ENCODE measurements at places on chromosomes 7 and 10.
A peak's percentile ranks its signal among the peaks of the same experiment; 100 is the strongest.

GRCh38 chr10:132987671-132988571 lies 45.6 kb upstream of the CFAP46 start:
- no peak for DNase-seq

DNA sequence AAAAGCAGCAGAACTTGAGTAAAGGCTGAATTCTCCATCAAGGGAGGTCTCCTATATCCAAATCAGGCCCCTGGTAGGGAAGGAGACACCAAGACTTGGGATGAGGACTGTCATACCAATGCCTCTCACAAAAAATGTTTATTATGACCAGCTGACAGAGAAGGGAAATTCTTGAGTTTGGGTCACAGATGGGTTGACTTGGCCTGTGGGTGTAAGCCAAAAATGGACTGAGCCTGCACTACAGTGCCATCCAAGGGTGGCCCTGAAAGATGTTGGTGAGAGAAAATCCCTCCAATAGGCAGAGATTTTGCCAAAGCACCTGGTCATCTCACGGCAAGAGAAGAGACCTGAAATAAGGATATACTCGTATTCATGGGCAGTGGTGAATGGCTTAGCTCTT lies 27.0 kb upstream of the PPIF start:
- DNase-seq, result no peak

- no peak for DNase-seq
Measured at GRCh38 chr10:90930070-90930837, 9.4 kb upstream of the ANKRD1 start.

DNA sequence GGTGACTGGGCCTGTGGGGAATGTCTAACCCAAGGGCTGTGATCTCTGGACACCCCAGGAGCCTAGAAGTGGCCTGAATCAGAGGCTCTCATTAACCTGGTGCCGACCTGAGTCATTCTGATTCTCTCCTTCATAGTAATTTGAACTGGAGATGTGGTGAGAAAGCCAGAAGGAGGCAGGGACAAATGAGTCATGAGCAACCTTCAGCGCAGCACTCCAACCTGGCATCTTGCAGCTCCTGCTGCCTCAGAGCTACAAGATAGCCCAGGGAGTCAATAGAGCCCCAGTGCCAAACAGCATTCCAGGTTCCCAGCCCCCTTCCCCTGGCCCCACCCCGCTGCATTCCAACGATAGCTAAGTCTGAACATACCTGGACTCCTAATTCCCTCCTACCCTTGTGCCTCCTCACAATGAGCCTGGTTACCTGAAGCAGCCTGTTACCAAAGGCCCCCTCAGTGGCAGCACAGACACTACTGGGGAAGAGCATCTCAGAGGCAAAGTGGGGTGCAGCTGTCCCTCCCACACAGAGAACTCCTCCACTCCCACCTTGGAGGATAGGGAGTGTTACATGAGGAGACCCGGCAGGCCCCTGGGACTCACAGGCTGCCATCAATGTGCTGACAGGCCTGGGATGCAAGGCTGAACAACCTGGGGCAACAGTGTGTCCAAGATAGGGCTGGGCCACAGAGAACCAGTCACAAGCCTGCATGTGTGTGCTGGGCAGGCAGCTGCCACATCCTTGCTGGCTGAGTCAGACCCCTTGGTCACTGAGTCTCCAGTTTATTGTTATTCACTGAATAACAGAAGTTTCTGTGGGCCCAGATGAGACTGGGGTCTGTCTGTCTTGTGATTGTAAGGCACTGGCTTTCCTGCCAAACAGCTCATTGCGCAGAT lies 76.8 kb upstream of the LEP start:
- DNase-seq, result no peak

DNA sequence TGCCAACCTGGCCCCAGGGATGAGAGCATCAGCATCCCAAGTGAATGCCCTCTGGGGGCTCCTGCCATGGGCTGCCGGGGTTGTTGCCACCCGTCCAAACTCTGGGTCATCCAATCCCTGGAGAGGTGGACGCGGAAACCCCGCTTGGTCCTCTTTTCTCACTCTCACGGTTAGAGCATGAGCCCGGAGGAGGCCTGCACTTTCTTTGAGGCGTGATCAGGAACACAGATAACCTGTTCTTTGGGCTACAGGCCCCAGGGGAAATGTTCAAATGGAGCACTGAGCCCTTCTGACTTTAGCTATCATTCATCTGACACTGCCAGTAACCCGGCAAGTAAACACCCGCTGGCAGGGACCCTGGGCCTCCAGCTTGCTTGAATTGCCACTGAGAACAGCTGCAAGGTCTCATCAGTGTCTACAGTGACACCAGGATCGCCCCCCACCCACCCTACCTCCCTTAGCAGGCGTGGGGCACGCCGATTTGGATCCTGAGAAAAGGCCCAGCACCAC lies 29.4 kb upstream of the SLF2 start:
- DNase-seq, result no peak

- DNase-seq, result no peak
Measured at GRCh38 chr10:31034098-31034909, 2.6 kb upstream of the ZNF438 start.

DNA sequence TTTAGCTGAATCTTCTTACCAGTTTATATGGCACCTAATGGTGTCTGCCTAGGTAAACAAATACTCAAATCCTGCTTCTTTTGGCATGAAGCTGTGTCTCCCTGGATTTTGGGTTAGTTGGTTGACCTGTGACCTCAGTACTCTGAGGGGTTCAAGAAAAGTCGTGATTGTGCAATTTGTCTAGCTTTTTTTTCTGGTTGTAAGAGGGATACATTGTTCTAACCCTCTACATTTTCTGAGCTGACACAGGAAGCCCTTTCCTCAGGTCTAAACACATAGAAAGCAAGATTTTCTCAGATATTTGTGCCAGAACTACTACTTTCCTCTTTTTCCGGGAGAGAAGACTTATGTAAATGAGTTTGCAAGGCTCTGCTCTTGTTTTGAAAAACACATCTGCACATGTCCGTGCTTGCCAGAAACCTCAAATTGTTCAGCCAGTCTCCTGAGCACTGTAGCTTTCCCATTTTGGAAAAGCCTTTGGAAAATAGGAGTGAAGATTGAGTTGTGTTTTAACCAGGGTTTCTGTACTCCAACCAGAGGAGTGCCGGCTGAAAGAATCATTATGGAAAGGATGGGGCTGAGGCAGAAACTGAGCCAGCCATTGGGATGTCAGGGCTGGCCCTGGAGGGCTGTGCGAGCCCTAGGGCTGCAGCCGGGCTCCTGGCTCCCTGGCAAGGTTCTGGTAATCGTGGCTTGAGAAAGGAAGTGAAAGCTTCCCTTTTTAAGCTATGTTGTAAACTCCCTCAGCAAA lies 31.3 kb upstream of the CXCL12 start:
- peak; percentile 41 for DNase-seq

DNA sequence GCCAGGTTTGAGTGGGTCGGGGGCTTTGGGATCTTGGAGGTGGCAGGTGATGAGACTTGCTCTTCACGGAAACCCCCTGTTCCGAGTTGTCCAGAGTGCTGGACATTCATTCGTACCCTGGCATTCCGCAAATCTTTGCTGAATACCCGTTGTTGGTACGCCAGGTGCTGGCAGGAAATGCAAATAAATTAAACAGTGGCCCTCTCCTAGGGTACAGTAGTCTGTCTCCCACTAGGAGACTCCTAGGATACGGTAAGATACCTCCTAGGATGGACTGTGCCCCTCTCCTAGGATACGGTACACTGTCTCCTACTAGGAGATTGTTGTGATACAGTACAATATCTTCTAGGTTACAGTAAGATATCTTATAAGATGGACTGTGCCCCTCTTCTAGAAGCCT lies 544 bp downstream of the SEC23IP start:
- no peak for DNase-seq

GRCh38 chr7:139566075-139566474 lies 42.6 kb downstream of the CLEC2L start:
- peak; percentile 33 for DNase-seq

GRCh38 chr10:61923210-61923949 lies 21.9 kb downstream of the ARID5B start:
- no peak for DNase-seq

DNA sequence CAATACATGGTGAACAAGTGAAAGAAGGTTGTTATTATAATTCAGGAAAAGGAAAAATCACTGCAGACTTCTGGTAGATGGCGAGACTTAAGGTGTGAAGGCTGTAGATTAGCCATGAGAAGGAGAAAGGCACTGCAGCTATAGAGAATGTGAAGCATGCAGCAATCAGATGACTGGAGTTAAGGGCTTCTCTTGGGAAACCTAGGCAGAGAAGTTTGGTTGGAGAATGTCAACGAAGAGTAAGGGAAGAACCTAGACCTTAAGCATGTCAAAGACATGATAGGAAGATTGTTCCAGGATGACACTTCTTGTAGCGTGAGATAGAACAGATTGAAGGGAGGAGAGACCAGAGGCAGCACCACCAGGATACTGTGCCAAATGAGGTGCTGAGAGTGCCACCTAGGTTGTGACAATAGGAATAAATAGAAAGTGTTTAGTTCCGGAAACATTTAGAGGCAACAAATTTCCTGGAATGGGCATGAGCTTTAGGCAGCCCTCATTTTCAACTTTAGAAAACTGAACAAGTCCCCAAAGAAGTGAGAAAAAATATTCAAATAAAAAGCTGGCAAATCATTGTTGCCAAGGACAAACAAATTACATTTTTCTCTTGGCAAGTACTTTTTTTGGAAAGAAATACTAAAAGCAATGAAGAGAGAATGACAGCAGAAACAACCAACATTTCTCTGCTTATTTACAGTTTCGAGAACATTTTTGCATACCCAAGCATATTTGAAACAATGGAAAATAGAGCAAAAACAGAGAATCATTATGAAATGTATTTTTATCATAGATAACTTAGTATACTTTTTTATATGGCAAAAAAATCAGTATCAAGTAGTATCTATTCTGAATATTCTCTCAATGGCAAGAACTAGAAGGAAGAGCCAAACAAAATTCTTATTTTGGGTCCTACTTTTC lies 4.9 kb downstream of the LRRC17 start:
- no peak for DNase-seq

GRCh38 chr7:24889611-24890010 lies 90.4 kb downstream of the OSBPL3 start:
- DNase-seq, result no peak

GRCh38 chr7:2614631-2615330 lies 17.0 kb upstream of the TTYH3 start:
- DNase-seq, result no peak

DNA sequence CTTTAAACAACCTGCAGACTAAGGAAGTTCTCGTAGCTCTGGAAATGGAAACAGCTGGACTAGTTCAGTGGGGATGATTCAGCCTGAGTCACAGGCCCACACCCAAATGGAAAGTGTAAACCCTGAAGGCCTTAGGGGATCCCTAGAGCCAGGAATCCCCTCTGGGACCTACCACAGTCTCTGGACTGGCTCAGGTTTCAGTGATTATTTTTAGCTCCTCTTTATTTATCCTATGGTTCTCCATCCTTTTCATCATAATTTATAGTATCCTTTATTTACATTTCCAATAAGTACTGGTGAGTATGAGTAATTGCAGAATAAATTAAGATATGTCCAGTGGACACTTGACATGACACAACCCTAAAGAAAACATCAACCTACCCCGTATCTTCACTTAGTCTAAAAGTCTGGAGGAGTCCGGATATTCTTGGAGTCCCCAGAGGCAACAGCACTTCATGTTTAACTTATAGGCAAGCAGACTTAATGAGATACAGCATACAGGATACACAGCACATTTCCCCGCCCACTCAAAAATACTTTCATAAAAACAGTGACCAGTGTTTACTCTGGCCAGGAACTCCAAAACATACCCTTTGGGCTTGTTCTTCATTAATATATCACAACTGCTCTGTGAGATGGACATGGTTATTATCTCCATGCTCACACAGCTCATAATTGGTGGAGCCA lies 28.4 kb upstream of the SEMA3E start:
- no peak for DNase-seq

GRCh38 chr10:132507409-132507955 lies 30.1 kb upstream of the INPP5A start:
- DNase-seq, result peak; percentile 66

DNA sequence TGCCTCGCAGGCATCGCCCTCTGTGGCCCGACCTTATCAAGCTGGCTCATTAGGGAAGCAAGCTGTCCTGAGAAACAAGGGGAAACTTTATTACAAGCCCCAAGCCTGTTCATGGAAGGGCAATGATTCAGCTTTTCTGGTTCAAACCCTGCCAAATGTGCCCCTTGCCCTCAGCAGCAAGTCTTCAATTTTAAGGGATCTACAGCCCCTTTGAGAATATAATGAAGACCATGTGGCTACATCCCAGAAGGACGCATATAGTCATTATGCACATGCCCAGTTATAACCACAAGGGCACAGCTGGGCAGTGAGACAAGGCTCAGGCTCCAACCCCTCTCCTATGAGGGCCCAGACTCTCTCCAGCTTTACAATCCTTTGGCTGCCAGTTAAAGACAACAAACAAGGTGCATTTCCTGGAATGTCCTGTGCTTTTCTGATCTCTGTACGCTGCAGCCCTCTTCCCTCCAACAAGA lies 56.7 kb downstream of the DDC start:
- no peak for DNase-seq

- no peak for DNase-seq
Measured at GRCh38 chr10:75231672-75232581, 3.8 kb downstream of the COMTD1 start.

- peak; percentile 65 for DNase-seq
Measured at GRCh38 chr7:31108097-31108657, 56.1 kb downstream of the ADCYAP1R1 start.

DNA sequence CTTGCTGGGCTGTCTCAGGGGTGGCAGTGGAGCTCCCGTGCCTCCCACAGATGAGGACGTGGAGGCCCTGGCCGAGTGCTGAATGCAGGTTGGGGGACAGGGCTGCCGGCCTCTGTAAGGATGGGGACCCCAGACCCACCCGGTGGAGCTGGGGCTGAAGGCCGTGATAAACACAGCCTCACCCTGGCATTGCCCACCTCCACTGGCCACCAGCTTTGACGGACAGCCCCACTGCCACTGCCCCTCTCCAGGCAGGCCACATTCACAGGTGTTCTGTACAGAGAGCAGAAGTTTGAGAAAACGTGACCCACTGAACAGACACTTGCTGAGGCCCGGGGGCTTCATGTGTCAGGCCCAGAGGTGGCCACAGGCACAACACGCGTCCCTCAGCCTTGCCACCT lies 126.2 kb downstream of the LHPP start:
- DNase-seq, result no peak

- DNase-seq, result peak; percentile 72
Measured at GRCh38 chr10:70679498-70679897, 7.2 kb downstream of the ADAMTS14 start.

DNA sequence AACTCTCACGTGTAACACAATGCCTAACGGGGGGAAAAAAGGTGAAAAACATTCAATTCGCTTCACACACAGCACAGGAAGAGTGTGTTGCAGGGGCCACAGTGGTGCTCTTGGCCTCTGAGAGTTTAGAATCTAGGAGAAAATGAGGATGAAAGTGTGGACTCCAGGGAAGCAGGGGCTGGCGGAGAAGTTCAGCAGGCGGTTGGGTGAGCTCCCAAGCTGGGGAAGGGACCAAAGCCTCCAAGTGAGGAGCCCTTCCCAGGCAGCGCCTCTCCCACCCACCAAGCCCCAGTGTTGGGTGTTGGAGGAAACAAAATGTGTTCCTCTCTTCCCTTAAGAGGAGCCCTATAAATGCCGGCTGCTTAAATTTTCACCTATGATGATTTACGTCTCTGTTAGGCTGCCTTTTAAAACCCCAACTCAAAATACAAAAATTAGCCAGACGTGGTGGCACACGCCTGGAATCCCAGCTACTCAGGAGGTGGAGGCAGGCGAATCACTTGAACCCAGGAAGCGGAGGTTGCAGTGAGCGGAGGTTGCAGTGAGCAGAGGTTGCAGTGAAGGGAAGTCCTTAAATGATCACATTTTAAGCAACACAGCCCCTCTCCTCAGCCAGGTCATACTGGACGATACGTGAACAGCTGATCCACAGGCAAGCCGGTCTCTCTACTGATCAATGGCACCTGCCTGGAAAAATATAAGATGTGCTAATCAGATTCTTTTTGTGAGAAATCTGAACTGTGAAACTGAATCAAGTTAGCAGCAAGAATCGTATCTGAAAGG lies 735.2 kb downstream of the PARD3 start:
- no peak for DNase-seq
